ENCODE measurements at places on chromosomes 6 and 20.

- peak; percentile 78 for DNase-seq
Observed at GRCh38 chr6:26273673-26274588, 91.1 kb upstream of the BTN3A2 start.

DNA sequence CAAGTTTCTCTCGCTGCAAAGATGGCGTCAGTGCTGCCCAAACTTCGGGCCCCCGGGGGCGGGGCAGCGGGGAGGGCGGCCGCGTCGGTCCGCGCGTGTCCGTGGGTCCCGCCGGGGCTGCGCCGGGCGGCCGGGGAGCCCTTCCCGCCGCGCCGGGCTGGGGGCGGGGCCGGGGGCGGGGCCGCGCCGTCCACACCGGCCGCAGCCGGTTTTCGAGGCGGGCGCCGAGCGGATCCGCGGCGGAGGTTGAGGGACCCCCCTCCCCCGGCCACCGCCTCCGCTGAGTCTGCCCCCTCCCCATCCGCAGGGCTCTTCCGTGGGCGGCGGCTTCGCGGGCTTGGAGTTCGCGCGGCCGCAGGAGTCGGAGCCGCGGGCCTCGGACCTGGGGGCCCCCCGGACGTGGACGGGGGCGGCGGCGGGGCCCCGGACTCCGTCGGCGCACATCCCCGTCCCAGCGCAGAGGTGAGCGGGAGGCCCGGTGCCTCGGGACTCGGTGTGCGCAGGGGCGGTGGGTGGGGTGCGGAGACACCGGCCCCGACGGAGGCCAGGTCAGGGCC, 572 bp downstream of the SLC2A4RG start:
- peak; percentile 62 for DNase-seq

GRCh38 chr20:6384380-6384779, 261.6 kb upstream of the FERMT1 start:
- no peak for DNase-seq

GRCh38 chr6:26121141-26122004, 34.1 kb downstream of the HFE start:
- no peak for DNase-seq

DNA sequence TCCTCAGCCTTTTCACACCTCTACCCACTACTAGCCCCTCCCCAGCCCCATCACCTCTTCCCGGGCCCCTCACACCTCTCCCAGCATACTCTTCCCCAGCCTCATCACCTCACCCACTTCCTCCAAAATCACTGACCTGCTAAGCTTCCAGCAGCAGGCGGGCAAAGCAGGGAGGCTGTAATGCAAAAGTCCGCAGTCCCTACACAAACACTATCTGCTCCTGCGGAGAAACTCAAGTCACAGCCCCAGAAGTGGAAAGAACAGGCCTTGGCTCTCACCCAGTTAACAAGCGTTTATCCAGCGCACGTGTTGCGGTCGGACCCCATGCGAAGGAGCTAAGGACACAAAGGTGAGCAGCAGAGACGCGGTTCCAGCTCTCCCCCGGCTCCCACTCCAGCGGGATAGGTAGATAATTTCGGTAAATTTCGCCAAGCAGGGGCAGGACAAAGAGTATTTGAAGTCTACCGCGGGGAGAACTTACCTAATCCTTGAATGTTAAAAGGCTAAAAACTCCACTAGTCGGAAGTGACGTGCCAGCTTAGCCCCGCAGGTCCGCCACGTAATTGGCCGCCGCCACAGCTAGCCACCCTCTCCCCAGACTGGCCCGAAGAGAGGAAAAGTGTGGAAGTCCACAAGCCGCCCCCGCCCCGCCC, 728 bp upstream of the TRIM39 start:
- peak; percentile 84 for DNase-seq

DNA sequence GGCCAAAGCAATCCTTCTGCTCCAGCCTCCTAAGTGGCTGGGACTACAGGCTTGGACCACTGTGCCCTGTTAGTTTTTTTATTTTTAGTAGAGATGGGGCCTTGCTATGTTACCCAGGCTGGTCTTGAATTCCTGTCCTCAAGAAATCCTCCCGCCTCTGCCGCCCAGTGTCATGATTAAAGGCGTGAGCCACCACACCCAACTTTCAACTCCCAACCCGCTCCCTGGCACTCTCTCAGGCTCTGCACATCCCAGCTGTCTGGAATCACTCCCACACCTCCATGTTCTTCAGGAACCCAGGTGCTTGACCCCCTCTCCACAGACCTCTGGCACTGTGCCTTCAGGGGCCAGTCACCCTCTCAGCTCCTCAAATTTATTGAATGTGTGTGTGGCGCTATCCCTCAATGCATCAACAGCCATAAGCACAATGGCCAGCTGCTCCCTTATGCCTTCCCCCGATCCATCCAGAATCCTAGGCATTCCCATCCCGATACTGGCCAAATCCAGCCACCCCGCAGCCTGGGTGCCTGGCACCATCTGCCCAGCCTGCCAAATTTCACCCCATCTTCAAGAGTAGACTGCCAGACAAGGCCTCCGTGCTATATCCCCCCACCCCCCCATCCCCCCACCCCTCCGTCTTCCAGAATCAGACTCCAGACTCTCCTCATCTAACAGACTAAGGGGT, 647 bp upstream of the POU5F1 start:
- no peak for DNase-seq

- DNase-seq: no peak
Observed at GRCh38 chr20:2312876-2313275, 17.1 kb downstream of the TGM3 start.

DNA sequence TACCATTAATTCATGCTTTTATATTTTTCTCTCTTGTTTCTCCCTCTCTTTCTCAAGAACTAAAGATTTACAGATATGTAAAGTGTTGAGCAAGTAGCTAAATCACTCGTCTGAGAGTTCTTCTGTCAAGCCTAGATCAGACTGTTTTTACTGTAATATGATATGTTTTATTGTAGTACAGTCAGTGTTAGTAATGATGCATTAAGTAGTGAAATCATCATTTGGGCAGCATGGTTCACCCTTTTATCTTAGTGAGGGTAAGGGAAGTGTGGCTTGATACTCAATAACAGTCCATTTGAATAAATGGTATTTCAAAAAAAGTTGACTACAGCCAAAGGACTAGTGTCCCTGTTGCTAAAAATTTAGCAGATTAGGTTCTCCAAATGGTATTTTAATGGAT, 9.2 kb downstream of the CYB5R4 start:
- DNase-seq: no peak

GRCh38 chr20:24077145-24077544, 88.6 kb upstream of the GGTLC1 start:
- DNase-seq: no peak

- DNase-seq: no peak
Observed at GRCh38 chr6:139175389-139175948, 40.6 kb downstream of the HECA start.

- no peak for DNase-seq
Observed at GRCh38 chr20:7411075-7411474, 529.2 kb downstream of the HAO1 start.

All from CD4-positive, alpha-beta T cell treated with Interleukin-1 beta for 1 hour (primary cell).